NCI-H1092 treated with DMSO at 0.1 percent for 48 hours (cell line): ENCODE measurements at places on chromosomes 11 and 22.

- no peak for DNase-seq
Observed at GRCh38 chr22:40334899-40335298, 11.4 kb upstream of the ADSL start.

GRCh38 chr11:134407321-134407828, 4.7 kb downstream of the B3GAT1 start:
- DNase-seq, result peak; percentile 13

- DNase-seq, result no peak
Observed at GRCh38 chr22:50436015-50436830, 38.6 kb downstream of the SBF1 start.

DNA sequence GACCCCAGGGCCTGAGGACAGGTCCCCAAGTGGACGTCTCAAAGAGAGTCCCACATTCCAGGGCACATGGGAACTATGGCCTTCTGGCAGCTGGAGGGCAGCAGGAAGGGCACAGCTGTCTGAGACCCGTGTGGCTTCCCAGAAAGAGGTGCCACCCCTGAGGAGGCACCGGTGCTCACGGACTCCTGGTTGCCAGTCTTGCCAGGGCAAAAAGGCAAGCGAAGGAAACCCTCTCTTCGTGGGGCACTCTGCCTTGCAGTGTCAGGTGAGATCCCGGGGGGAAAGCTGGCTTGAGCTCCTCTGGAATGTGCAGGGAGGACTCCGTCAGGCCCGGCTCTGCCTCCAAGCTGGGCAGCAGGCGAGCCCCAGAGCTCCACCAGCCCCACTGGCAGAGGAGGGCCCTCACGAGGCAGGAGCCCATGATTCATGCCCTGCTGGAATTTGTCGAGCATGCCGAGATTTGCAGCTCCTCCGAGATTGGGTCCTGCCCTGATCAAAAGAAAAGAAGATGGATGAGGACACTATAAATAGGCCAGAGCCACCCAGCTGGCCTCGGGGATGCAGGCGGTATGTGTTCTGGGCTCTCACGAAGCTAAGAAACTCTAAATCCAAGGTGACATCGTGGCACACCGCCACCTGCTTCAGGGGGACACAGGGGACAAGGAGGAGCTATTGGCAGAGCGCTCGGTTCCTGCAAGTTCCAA, 9.9 kb upstream of the CELSR1 start:
- DNase-seq, result no peak

DNA sequence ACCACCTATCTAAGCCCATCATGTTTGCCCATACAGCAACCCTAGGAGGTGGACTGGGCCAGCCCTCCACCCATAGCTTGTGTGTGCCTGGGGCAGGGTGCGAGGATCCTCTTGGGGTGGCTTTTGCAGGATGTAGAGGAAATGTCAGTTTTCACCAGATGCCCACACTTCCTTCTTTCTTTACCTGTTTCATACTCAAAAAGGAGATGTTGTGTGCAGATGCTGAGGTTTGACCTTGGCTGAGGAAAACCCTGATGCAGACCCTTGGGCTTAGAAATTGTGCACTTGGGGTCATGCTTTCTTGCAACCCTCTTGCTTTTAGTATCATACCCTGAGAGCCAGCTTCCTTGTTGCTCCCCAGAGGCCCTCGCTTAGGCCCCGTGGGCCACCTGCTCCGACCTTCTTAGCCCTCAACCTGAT, 2.2 kb downstream of the HTR3A start:
- no peak for DNase-seq

DNA sequence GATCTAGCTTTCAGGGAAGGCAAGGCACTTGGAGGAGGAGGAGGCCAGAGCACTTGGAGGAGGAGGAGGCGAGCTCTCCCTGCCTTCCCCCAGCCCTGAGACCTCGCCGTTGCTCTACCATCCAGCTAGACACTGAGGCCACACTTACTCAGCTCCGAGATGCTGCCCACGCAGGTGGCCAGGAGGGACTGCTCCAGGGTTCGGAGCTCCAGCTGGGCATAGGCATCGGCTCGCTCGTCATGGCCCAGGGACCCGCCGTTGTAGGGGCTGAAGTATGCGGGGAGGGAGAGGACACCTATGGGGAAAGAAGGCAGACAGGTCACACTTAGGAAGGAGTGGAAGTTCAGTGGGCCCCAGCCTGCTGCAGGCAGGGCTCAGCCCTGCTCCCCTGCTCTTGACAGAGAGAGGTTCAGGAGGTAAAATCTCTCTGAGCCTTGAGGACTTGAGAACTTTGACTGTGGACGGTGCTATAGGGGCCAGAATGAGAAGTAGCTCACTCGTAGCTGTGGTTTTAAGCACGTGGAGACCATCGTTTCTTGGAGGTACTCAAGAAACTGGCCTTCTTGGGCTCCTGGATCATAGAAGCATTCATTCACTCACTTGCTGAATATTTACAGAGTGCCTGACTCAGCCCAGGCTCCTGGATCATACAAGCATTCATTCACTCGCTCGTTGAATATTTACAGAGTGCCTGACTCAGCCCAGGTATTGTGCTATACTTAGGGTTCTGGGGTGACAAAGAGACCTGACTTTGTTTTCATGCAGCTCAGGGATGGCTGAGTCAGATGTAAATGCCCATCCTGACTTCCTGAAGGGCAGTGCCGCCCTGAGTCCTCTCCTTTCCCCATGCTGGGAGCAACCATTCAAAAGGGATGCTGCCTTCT, 99.2 kb downstream of the NAT10 start:
- DNase-seq, result no peak

DNA sequence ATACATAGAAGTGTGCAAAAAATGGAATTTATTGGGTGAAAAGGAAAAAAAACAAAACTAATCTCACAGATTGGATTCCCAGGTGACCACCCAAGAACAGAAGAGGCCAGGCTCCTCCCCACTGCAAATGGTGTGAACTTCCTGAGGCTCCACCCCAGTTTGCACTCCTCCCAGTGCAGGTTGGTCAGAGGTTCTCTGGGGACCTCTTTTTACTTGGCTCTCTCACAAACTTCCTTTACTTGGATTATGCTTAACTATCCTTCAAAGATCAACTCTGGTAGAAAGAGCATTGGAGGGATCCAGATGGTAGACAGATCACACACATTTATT, 138.9 kb upstream of the CCDC90B start:
- DNase-seq, result no peak

GRCh38 chr11:123253911-123254310, 58.9 kb upstream of the CLMP start:
- DNase-seq, result no peak

- no peak for DNase-seq
Observed at GRCh38 chr11:87743007-87743406, 432.2 kb downstream of the RAB38 start.

GRCh38 chr11:35864131-35864530, 79.7 kb upstream of the LDLRAD3 start:
- DNase-seq, result no peak

GRCh38 chr11:8250981-8251615, 12.6 kb downstream of the LMO1 start:
- DNase-seq, result no peak

DNA sequence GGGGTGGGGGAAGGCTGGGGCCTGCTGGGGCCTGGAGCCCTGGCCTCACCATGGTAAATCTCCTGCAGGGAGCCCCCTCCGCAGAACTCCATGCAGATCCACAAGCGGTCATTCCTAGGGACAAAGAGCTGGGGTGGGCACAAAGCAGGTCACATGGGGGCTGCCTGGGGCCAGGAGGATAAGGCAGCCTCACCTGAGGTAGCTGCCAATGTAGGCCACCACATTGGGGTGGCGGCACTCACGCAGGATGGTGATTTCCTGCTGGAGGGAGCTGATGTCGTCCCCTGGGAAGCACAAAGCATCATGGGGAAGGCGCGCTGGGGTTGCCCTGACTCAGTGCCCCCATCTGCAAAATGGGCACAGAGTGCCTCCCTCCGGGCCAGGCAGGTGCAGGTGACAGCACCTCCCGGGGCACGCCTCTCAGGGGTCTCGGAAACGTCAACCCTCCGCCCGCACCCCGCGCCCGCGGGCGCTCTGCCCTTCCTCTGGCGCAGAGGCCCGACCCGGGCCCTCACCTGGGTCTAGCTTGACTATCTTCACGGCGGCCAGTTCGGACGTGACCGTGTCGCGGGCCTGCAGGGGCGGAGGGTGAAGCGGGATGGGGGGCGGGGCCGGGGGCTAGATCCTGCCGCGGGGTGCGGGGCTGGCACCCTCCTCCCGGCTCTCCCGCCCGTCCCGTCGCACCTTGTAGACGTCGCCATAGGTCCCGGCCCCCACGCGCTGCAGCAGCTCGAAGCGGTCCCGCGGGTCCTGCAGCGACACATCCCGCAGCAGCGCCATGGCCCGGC, 450 bp downstream of the MAP4K2 start:
- DNase-seq, result no peak

GRCh38 chr11:115706626-115707135, 202.5 kb upstream of the CADM1 start:
- DNase-seq, result no peak

GRCh38 chr11:84227970-84228665, 942.0 kb upstream of the CCDC90B start:
- no peak for DNase-seq

- no peak for DNase-seq
Observed at GRCh38 chr11:95111923-95112540, 22.4 kb downstream of the ENDOD1 start.

- DNase-seq, result no peak
Observed at GRCh38 chr11:116986521-116987105, 111.6 kb downstream of the SIK3 start.

DNA sequence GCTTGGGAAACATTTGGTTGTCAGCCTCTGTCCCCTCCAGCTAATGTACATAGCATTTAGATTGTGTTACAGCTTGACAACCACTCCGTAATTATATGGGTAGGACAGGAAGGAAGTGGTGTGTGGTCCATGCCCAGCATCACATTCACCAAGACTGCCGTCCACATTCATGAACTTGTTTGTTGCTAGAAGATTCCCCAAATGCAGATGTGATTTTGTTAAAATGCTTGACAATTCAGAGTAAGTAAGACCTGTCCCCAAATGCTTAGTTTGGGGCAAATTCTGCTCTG, 1482.7 kb downstream of the TBC1D22A start:
- no peak for DNase-seq

DNA sequence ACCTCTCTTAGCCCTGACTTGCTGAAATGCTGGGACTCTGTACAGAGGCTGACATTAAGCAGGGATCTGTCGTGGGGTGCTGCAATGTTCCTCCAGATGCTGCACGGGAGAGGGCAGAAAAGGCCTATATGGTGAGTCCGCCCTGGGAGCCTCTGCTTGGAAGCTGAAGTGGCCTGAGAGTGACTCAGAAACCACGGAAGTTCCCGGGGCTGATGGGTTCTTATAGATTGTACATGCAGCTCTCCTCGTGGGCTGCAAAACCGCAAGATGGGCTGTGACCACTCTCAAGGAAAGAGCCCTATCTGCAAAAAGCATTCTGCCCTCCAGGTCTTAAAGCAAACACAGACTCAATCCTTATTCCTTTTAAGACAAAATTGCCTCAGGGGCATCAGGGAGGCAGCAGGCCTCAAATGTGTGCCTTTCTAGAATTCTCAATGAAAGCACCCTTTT, 5.8 kb upstream of the SLC43A3 start:
- DNase-seq, result no peak

- no peak for DNase-seq
Observed at GRCh38 chr11:14766585-14766984, 123.0 kb downstream of the PDE3B start.

DNA sequence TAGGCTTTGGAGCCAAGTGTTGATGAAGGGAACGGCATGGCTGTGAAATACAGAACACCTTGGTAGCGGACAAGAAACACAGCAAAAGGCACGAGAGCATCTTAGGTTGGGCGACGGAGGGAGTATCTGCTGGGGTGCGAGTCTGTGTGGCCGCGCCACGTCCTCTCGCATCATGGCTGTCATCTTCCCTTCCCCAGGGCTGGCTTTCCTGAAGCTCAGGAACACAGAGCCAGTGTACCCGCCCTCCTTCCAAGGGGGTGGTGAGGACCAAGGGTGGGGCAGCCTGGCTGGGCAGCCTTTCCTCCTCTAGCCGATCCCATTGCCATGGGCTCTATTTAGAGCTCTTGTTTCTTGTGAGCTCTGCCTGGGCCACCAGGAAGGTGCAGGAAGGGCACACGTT, 154.4 kb downstream of the FEZ1 start:
- DNase-seq, result no peak

DNA sequence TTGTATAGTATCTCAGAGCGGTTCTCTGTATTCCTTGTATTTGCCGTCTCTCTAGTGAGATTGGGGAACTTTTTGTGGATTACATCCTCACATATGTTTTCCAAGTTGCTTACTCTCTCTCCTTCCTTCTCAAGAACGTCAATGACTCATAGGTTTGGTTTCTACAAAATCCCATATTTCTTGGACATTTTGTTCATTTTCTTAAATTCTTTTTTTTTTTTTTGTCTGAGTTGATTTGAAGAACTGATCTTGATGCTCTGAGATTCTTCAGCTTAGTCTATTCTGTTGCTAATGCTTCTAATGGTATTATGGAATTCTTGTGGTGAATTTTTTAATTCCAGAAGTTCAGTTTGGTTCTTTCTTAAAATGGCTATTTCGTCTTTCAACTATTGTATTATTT, 28.4 kb upstream of the SLN start:
- DNase-seq, result no peak

DNA sequence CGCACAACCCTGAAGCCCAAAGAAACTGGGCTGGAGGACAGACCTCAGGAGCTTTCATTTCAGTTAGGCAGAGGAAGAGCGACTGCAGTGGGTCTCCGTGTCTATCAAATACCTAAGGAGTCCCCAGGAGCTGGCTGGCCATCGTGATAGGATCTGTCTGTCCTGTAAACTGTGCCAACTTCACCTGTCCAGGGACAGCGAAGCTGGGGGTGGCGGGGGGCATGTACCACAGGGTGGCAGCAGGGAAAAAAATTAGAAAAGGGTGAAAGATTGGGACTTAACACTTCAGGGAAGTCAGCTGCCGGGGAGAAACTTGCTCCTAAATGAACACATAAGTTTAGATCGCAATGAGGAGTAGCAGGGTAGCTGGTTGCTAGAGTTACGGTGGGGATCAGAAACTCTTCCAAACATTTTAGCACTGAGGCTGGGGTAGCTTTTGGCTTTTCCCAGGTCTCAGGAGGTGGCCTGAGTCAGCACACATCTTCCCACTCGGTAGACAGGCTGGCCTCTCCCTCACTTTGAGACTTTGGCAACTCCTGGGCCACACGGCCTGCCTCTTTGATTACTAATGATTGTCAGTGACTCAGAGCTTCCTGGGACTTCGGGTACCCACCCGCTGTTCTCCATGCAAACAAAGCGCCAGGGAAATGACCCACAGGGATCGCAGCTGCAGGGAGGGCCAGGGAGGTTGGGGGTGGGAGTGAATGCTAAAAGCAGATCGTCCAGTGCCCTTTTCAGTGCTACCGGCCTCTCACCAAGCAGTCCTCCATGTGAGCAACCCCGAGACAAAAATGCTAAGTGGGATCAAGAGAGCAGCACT, 2.9 kb upstream of the MTFP1 start:
- peak; percentile 34 for DNase-seq

- DNase-seq, result no peak
Observed at GRCh38 chr22:42820045-42820763, 36.9 kb downstream of the ARFGAP3 start.

- no peak for DNase-seq
Observed at GRCh38 chr22:38834215-38834953, 9.4 kb downstream of the NPTXR start.

GRCh38 chr22:29144786-29145160, 60.9 kb upstream of the EMID1 start:
- DNase-seq, result no peak

GRCh38 chr11:34977089-34977912, 60.9 kb downstream of the PDHX start:
- no peak for DNase-seq

GRCh38 chr11:65498977-65499712, at the start of gene MALAT1:
TSS of gene MALAT1 (plus strand) at chr11:65499045.
- DNase-seq, result peak; percentile 97

GRCh38 chr11:96035740-96036078, 111.8 kb upstream of the MTMR2 start:
- DNase-seq, result no peak
